ENCODE measurements at places on chromosomes 1 and 21.

DNA sequence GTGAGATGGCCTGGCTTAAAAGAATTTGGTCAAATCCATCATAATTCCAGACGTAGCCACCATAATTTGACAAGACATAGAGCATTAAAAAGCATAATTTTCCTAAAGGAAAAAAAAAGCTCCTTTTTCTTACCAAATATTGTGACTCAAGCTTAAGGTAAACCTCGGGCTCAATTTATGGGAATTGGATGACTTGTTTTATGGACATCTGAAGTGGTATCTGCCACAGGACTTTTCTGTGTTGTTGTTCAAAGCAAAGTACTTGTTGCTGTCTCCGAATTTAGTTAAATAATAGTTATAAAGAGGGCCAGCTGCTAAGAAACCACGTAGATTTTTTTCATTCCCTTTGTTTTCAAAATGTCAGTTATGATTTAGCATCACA lies 1.1 kb downstream of the MPZL1 start:
- DNase-seq: peak; percentile 29

DNA sequence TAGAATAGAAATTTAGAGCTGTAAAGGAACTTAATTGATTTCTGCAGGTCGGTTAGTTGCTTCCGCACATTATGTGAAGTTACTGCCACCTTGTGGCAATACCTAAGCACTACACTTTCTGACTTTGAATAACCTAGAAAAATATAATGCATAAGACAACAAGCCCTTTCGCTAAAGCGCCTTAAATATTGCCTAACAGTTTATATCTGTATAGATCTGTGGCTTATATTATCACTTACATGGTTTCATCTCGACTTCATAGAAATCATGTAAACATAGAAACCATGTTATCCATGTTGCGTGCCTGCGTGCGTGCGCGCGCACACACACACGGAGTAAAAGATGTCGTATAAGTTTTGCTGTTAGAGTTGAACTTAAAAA lies 10.9 kb upstream of the IFI16 start:
- peak; percentile 71 for DNase-seq

DNA sequence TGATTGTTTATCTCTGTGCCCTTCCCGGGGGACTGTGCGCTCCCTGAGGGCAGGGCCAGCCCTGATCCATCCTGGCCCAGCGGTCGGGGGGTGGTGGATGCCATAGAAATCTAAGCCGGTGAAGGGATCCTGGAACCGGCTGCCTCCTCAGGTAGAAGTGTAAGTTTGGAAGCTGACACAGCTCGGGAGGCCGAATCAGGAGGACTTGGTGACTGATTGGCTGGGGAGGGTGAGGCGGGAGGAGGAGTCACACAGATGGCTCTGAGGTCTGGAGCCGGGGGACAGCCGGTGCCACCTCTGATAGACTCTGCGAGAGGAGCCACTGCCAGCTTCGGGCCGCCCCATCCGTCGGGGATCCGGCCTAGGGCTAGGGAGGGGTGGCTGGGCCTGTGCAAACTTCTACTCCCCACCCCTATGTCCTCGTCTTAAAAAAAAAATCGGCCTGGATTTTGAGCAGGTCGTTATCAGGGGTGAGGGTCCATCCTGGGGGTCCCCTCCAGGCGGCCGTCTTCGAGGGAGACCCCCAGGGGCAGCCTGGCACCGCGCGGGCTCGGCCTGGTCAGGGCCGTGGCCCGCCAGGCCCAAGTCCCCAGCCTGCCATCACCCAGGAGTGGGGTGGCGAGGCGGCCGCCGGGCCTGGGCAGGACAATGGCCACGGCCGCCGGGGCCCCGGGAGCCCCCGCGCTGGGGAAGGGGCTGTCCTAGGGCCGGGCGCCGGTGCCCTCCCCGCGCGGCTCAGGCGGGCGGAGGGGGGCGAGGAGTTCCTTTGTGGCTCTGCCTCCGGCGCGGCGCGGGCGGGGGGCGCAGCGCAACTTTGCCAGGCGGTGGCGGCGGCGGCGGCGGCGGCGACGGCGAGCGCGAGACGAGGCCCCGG lies 708 bp upstream of the ZNF362 start:
- peak; percentile 51 for DNase-seq

DNA sequence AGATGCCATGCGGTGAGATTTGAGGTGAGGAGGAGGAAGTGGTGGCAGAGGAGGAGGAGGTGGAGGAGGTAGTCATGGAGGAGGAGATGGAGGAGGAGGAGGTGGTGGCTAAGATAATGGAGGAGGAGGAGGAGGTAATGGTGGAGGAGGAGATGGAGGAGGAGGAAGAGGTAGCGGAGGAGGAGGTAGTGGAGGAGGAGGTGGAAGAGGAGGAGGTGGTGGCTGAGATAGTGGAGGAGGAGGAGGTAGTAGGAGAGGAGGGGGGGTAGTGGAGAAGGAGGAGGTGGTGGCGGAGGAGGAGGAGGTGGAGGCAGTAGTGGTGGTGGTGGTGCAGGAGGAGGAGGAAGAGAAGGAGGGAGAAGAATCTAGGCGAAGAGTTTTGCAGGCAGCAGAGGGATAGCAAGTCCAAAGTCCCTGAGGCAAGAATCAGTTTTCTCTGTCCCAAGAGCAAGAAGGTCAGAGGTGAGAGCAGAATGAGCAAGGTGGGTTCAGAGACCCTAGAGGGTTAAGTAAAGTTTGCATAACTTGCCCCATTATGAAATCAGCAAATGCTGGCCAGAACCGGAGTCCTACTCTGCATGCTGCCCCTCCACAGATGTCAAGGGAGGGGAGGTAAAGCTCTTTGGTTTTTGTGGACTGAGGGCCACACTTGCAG lies 38.9 kb upstream of the GNPAT start:
- no peak for DNase-seq

DNA sequence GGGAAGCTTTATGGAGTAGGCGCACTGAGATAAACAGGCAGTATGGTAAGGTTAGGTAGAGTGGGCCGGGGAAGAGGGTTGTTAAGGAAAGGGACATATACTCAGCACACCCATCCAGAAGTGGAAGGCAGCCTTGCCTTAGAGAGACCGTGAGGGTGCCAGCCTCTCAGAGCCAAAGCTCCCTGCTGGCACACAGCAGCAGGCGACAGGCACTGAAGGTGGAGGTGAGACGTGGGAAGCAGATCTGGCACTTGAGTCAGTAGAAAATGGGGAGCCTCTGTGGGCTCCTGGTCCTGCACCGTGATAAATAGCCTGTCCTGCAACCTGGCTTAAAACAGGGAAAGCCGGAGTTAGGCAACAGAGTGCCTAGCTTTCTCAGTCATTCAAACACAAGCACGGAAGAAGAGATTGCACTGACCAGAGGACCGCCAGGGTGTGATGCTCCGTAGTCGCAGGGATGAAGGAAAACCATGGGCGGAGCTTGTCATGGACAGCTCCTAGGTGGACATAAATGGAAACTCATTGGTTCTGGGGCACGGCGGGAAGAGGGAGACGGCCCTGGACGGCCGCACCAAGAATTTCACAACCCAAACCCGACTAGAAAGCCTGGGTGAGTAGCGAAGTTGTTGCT lies 15.5 kb downstream of the KCNK1 start:
- no peak for DNase-seq

- DNase-seq: no peak
Measured at GRCh38 chr1:60274422-60275290, 201.1 kb upstream of the C1orf87 start.

All from ELR (cell line).